ENCODE measurements at places on chromosomes 6 and 20. TPM values are rescaled to one million over a fixed set of nuclear protein-coding genes. Genes with fewer than 3 reads are reported as not detected.

GRCh38 chr6:153563001-153563400 is 431.9 kb upstream of the RGS17 start:
- no peak for DNase-seq
- H3K4me1 ChIP-seq = no peaks in the 10 kb centered on the region
- no peak overlapping the region for H3K4me3 ChIP-seq
- no peak overlapping the region for H3K27ac ChIP-seq
- H3K27me3 ChIP-seq = no peaks in the 10 kb centered on the region
- no peaks in the 10 kb centered on the region for H3K36me3 ChIP-seq

HTR1E gene
- total RNA-seq = not detected

AIF1 gene
- total RNA-seq = 157 TPM

GRCh38 chr6:68192988-68193387 is 442.1 kb upstream of the ADGRB3 start:
- no peaks in the 10 kb centered on the region for H3K27me3 ChIP-seq
- no peaks in the 10 kb centered on the region for H3K36me3 ChIP-seq
- no peak for DNase-seq
- H3K27ac ChIP-seq = no peak overlapping the region
- H3K4me3 ChIP-seq = no peak overlapping the region
- H3K4me1 ChIP-seq = no peaks in the 10 kb centered on the region

C6orf52 gene
- total RNA-seq = 5.7 TPM

- DNase-seq = no peak
- no peak overlapping the region for H3K4me3 ChIP-seq
- H3K36me3 ChIP-seq = no peaks in the 10 kb centered on the region
- no peak overlapping the region for H3K27ac ChIP-seq
- H3K27me3 ChIP-seq = peaks cover 70% of the 10 kb centered on the region
Measured at GRCh38 chr20:57259121-57259937, 7.1 kb downstream of the BMP7 start.

GRCh38 chr20:35739294-35740163 is 2.5 kb downstream of the RBM39 start:
- peaks cover 49% of the 10 kb centered on the region for H3K4me1 ChIP-seq
- no peak for DNase-seq
- H3K36me3 ChIP-seq = peaks cover 62% of the 10 kb centered on the region
- peak overlapping the region; percentile 100 for H3K4me3 ChIP-seq

GRCh38 chr6:136344420-136344819 is 54.8 kb upstream of the BCLAF1 start:
- no peak overlapping the region for H3K27ac ChIP-seq
- no peak for DNase-seq
- no peaks in the 10 kb centered on the region for H3K36me3 ChIP-seq
- no peak overlapping the region for H3K4me3 ChIP-seq
- H3K4me1 ChIP-seq = no peaks in the 10 kb centered on the region

FOXS1 gene
- not detected for total RNA-seq

TOX2 gene
- 0.45 TPM for total RNA-seq

SLC22A23 gene
- total RNA-seq = 0.24 TPM

DNA sequence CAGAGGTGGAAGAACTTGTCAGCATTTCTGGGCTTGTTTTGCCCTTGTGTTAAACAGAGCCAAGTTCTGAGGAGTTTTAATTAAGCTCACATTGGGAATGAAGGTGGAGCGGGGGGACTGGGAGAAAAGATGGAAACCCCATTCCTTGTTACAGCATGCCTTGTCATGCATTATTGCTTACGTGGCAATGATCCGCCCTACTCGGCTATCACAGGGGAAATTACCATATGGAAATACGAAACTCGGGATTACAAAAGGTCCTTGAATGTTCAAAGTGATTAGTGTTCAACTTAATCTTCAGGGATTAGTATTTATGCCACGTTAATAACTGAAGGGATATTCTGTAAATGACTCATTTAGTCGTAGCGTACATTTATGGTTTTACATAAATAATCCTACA is 86.4 kb downstream of the MAP3K7 start:
- H3K36me3 ChIP-seq = no peaks in the 10 kb centered on the region
- no peak overlapping the region for H3K27ac ChIP-seq
- H3K27me3 ChIP-seq = no peaks in the 10 kb centered on the region
- H3K4me3 ChIP-seq = no peak overlapping the region

STK38 gene
- 23.1 TPM for total RNA-seq

- no peak overlapping the region for H3K27ac ChIP-seq
- H3K36me3 ChIP-seq = no peaks in the 10 kb centered on the region
- H3K4me1 ChIP-seq = no peaks in the 10 kb centered on the region
- DNase-seq = no peak
Measured at GRCh38 chr6:100175814-100176310, 181.8 kb upstream of the MCHR2 start.

GABBR1 gene
- total RNA-seq = 7.2 TPM

- no peak overlapping the region for H3K27ac ChIP-seq
- H3K4me1 ChIP-seq = peaks cover 16% of the 10 kb centered on the region
- H3K4me3 ChIP-seq = peak overlapping the region; percentile 29
- no peak for DNase-seq
- H3K27me3 ChIP-seq = peaks cover 89% of the 10 kb centered on the region
Measured at GRCh38 chr6:100464162-100464851, 414 bp downstream of the SIM1 start.

DNA sequence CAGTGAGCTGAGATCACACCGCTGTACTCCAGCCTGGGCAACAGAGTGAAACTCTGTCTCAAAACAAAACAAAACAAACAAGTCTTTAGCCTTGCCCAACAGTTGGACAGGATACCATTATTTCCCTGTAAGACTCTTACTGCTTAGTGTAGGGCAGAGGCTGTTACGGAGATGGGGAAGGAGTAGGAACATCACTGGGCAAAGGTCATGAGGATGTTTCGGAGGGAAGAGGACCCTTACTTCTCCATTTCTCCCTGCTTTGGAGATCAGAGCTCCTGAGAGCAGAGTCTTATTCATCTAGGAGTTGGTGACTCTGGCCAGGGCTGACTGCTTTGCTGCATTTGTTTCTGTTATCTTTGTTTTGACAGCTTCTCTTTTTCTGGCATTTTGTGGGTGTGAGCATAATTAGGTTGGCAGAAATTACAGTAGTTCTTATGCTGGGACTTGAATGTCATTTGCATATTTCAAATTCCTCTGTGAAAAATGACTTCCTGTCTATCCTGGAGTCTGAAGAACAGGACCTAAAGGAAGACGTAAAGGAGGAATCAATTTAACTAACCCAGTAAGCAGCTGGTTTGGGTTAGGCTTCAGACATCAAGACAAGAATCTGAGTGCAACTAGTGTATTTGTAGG is 89.0 kb downstream of the CDS2 start:
- H3K27ac ChIP-seq = no peak overlapping the region
- DNase-seq = no peak

DDX43 gene
- total RNA-seq = 0.44 TPM

DNA sequence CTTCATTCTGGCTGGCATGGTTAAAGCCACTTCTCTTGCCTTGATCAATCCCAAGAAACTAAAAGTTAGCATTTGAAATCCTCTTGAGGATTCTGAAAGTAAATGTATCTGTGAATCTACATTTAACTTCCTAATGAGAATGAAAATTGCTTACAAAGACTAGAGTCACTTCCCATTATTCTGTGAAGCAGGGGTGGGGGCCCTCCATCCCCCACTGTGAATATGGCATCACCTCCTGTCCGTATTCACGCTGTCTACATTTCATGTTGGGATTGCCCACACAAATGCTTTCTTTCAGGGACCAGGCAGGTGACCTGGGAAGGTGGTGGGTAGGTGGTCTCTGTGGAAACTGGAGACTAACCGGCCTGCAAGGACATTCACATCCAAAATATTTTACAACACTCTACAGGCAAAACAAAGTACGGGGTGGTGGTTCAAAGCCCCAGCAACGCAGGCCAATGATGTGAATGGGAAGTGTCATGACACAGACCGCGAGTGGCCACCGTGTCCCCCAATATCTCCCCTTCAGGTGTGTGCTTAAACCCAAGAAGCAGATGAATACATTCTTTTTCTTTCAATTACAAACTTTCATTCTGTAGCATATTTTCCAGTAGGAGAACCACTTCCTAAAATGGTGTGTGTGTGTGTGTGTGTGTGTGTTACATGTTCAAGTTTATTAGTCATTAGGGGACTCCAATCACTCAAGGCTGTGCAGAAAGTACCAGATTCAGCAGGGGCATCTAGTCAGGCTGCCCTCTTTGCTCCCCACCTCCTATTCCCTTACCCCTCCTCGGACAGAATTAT is 132.2 kb downstream of the PRND start:
- peaks cover 8% of the 10 kb centered on the region for H3K36me3 ChIP-seq
- no peak for DNase-seq
- H3K27ac ChIP-seq = no peak overlapping the region
- no peak overlapping the region for H3K4me3 ChIP-seq
- H3K27me3 ChIP-seq = no peaks in the 10 kb centered on the region

IYD gene
- not detected for total RNA-seq

TPD52L1 gene
- total RNA-seq = 0.87 TPM

TBXT gene
- not detected for total RNA-seq

PSMB9 gene
- 316 TPM for total RNA-seq

TMC2 gene
- total RNA-seq = not detected

AFDN gene
- total RNA-seq = 23.5 TPM

HCRTR2 gene
- not detected for total RNA-seq

PLA2G7 gene
- not detected for total RNA-seq

GRCh38 chr20:23360531-23360930 is 1.5 kb upstream of the GZF1 start:
- DNase-seq = no peak
- peaks cover 37% of the 10 kb centered on the region for H3K4me1 ChIP-seq
- peak overlapping the region; percentile 81 for H3K4me3 ChIP-seq
- H3K27me3 ChIP-seq = no peaks in the 10 kb centered on the region

- DNase-seq = no peak
- no peaks in the 10 kb centered on the region for H3K36me3 ChIP-seq
- no peak overlapping the region for H3K4me3 ChIP-seq
- no peak overlapping the region for H3K27ac ChIP-seq
- no peaks in the 10 kb centered on the region for H3K27me3 ChIP-seq
Measured at GRCh38 chr6:165552248-165552736, 110.7 kb downstream of the PDE10A start.

GRCh38 chr6:158290659-158291058 is 21.6 kb upstream of the TULP4 start:
- H3K36me3 ChIP-seq = peaks cover 9% of the 10 kb centered on the region
- peak; percentile 64 for DNase-seq
- H3K27me3 ChIP-seq = no peaks in the 10 kb centered on the region

DNA sequence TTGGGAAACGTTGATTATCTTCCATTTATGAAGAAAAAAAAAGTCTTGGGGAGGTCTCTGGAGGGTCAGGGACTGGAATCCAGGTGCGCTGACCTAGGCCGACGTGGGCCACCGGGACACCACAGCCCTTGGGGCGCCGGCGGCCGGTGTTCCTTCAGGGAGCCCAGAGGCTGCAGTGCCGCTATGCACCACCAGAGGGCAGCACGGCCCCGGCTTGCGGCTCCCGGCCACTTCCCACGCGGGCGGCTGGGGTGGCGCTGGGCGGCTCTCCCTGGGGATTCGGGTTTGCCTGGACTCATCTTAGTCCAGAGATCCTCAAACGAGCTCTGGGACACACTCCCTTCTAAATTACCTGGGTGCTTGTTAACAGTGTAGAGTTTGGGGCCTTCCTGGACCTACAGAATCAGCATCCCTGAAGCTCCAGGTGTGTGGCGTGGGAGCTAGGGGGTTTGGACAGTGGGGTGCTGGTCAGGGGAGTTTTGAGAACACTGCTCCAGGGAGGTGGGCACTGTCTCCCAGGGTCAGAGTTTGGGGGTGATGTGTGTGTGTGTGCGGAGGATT is 23.0 kb upstream of the GTSF1L start:
- peaks cover 20% of the 10 kb centered on the region for H3K36me3 ChIP-seq
- H3K27ac ChIP-seq = peak overlapping the region; percentile 82
- peaks cover 40% of the 10 kb centered on the region for H3K4me1 ChIP-seq
- DNase-seq = peak; percentile 83
- no peaks in the 10 kb centered on the region for H3K27me3 ChIP-seq

NOX3 gene
- total RNA-seq = not detected

ARHGAP18 gene
- 8.9 TPM for total RNA-seq

GRCh38 chr6:143098054-143098671 is 37.5 kb downstream of the AIG1 start:
- H3K4me1 ChIP-seq = peaks cover 8% of the 10 kb centered on the region
- H3K36me3 ChIP-seq = peaks cover 4% of the 10 kb centered on the region
- H3K27me3 ChIP-seq = no peaks in the 10 kb centered on the region
- no peak overlapping the region for H3K27ac ChIP-seq

NRN1 gene
- total RNA-seq = 10.6 TPM

DNA sequence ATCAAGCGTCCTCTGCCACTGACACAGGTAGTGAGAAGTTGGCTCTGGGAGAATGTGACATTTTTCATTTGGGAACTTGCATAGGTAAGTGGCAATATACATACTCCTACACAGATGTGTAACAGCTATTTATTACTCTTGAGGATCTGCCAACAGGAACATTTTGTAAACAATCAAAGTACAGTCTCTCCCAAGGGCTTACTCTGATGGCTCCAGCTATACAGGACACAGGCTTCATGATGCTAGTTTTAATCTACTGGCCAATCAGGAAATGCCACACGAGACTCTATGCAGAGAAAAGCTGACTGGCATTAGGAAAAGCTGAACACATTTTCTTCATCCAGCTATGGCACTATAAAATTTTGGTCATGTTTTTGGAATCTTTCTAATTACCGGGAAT is 57.8 kb downstream of the POPDC3 start:
- H3K4me1 ChIP-seq = no peaks in the 10 kb centered on the region
- peaks cover 28% of the 10 kb centered on the region for H3K27me3 ChIP-seq
- H3K27ac ChIP-seq = no peak overlapping the region
- H3K4me3 ChIP-seq = no peak overlapping the region
- DNase-seq = no peak

DNA sequence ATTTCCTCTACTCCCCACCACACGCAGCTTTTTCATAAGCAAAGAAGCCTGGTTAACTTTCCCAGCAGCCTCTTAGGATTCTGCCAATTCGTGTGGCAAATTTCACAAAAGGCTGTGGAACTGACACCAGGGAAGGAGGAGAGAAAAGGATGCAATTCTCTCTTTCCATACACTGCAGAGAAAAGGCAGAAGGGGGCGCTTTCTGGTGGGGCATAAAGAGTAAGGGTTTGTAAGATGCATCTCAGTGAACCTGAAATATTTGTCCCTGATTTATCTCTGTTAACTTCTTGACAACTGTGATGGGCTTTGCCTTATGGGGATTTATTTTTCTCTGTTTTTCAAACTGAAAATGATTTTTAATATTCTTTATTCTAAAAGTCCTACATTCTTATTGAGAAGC is 45.5 kb upstream of the GLP1R start:
- no peak overlapping the region for H3K4me3 ChIP-seq
- no peak overlapping the region for H3K27ac ChIP-seq
- H3K27me3 ChIP-seq = peaks cover 24% of the 10 kb centered on the region
- no peaks in the 10 kb centered on the region for H3K36me3 ChIP-seq
- peak; percentile 6 for DNase-seq

REM1 gene
- total RNA-seq = not detected

Measured in activated naive CD8-positive, alpha-beta T cell treated with anti-CD3 and anti-CD28 coated beads for 36 hours (primary cell).